ENCODE measurements at places on chromosomes 1 and 21.

- no peak for DNase-seq
These were observed 53.1 kb downstream of the SH3GLB1 start for GRCh38 chr1:86757272-86757984.

- DNase-seq = no peak
These were observed 63.9 kb upstream of the GOLT1A start for GRCh38 chr1:204277563-204278219.

DNA sequence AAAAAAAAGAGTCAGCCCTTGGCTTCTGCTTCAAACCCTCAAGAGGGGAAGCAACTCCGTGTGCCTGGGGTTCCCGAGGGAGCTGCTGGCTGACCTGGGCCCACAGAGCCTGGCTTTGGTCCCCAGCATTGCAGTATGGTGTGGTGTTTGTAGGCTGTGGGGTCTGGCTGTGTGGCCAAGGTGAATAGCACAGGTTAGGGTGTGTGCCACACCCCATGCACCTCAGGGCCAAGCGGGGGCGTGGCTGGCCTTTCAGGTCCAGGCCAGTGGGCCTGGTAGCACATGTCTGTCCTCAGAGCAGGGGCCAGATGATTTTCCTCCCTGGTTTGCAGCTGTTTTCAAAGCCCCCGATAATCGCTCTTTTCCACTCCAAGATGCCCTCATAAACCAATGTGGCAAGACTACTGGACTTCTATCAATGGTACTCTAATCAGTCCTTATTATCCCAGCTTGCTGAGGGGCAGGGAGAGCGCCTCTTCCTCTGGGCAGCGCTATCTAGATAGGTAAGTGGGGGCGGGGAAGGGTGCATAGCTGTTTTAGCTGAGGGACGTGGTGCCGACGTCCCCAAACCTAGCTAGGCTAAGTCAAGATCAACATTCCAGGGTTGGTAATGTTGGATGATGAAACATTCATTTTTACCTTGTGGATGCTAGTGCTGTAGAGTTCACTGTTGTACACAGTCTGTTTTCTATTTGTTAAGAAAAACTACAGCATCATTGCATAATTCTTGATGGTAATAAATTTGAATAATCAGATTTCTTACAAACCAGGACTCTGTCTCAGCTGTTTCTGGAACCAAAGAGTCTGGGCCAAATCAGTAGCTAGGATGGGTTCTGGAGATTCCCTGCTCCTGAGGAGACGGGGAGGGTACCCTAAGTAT, 26.8 kb upstream of the KDM4A start:
- DNase-seq = no peak

DNA sequence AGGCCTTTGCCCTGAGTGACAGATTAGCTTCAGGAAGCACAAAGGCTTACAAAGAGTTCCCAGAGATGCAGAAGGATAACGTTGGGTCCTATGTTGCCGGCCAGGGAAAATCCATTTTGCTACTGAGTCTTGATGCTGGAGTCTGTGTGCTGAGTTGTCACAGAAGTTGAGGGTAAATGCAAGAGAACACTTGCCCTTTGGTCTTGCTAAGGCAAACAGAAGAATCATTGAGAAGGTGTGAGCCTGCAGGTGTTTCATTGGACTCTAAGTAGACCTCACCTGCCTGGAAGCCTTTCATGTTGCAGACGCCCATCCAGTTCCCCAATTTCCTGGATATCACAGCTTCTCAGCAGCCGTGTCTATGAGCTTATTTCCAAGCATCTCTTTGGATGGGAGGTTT, 105.2 kb downstream of the PCP4 start:
- no peak for DNase-seq

GRCh38 chr1:99968214-99968613, 1.6 kb upstream of the SLC35A3 start:
- no peak for DNase-seq

GRCh38 chr1:39754026-39754570, 15.4 kb downstream of the PPIE start:
- no peak for DNase-seq

GRCh38 chr1:87197156-87197555, 131.5 kb upstream of the LMO4 start:
- DNase-seq = no peak

GRCh38 chr1:201891451-201892045, 2.9 kb downstream of the SHISA4 start:
- no peak for DNase-seq

DNA sequence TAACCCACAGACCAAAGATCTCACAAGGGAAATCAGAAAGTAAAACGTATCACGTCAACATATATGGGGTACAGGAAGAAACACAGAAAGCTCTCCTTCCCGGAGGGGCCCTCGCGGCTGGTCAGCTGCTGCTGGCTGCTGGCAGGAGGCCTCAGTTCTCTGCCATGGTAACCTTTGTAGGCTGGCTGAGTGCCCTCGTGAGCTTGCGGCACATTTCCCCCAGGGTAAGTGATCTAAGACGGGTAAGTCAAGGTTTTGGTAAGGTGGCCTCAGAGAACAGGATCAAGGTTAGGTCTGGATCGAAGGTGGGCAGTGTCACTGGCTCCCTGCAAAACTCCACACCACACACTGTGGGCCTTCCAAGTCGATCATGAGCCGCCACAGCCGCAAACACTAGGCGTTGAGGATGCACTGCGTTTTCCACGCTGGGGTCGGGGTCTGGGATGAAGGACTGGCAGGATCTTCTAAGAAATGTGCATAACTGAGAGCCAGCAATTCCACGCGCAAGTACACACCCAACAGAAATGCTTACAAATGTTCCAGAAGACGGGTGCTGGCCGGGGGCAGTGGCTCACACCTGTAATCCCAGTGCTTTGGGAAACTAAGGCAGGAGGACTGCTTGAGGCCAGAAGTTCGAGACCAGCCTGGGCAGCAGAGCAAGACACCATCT, 33.9 kb downstream of the WDR4 start:
- peak; percentile 5 for DNase-seq

DNA sequence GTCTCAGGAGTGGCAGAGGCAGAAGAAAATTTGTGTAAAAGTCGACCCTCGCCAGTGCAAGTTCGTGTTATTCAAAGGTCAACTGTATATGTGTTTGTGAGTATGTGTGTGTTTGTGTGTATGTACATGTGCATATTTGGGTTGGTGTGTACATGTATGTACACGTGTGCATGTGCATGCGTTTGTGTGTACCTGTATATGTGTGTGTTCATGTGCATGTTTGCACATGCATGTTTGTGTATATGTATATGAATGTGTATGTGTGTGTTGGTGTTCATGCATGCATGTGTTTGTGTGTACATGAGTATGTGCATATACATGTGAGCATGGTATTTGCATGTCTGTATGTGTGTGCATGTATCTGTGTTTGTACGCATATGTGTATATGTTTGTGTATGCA, 21.7 kb upstream of the TENT5C start:
- no peak for DNase-seq

GRCh38 chr1:14597343-14598006, 1.0 kb upstream of the KAZN start:
- no peak for DNase-seq
